Thyroid gland (tissue), 4 donors: ENCODE measurements at places on chromosomes 6 and 20.

GRCh38 chr6:16973051-16973450 lies 128.8 kb upstream of the STMND1 start:
- no peaks in the 10 kb centered on the region for H3K27me3 ChIP-seq
- no peaks in the 10 kb centered on the region for H3K4me1 ChIP-seq
- H3K36me3 ChIP-seq: no peaks in the 10 kb centered on the region

- no peak overlapping the region for H3K27ac ChIP-seq
- no peak for DNase-seq
- H3K4me1 ChIP-seq: no peaks in the 10 kb centered on the region
- no peaks in the 10 kb centered on the region for H3K36me3 ChIP-seq
Observed at GRCh38 chr6:6277413-6277812, 43.0 kb downstream of the F13A1 start.

DNA sequence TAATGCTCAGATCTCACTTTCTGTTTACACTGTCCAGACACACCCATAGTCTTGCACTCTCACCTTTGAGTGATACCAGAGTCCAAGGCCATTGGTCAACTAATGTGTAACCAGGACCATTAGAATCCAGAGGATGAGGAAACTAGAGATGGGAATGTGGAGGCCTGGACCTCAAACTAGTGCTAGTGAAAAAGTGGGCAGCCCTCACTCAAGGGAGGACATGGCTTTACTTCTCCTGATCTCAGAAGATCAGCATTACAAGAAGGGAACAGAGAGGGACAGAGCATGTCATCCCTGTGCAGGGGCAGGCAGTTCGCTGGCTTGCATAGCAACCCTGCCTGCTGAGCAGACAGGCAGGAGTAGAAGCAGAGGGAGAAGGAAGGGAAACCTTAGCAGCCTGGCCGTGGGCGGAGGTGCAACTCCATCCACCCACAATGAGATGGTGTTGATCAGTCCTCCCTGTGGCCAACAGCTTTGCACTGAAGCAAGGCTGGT lies 22.6 kb upstream of the XRN2 start:
- H3K27ac ChIP-seq: no peak overlapping the region
- no peaks in the 10 kb centered on the region for H3K27me3 ChIP-seq
- DNase-seq: no peak
- H3K4me1 ChIP-seq: no peaks in the 10 kb centered on the region
- no peaks in the 10 kb centered on the region for H3K36me3 ChIP-seq
- no peak overlapping the region for H3K4me3 ChIP-seq

GRCh38 chr6:165317723-165318122 lies 8.3 kb upstream of the C6orf118 start:
- no peaks in the 10 kb centered on the region for H3K4me1 ChIP-seq
- no peaks in the 10 kb centered on the region for H3K36me3 ChIP-seq
- no peak overlapping the region for H3K4me3 ChIP-seq
- H3K27me3 ChIP-seq: no peaks in the 10 kb centered on the region

DNA sequence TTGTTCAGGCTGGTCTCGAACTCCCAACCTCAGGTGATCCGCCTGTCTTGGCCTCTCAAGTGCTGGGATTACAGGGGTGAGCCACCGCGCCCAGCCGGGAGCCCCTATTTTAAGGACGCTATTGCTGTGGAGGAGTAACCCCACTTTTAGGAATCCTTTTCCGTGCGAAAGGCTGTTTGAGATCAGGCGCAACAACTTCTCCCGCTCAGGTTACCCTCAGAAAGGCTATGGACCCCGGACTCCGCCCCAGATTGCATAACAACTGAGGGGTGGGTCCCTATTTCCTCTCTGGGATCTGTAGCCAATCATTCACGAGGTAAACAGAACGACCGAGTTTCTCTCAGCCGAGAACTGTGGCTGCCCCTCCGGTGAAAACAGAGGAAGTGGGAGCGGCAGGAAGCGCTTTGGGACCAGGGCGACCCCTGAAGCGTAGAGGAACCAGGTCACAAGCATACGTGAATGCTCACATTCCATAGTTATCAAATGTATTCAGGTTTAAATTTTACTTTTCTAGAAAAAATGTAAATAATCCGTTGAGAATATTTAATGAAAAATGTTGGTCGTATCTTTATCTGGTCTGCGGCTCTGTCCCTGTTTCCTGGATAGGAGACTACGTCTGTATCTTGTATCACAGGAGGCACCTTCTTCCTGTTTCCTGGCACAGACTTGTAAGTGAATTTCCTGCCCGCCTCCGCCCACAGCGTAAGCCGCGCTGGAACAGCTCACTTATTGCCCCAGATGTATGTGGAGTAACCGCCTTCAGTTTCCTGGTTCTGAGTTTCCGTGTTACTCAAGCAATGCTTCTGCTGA lies 26.8 kb downstream of the HLA-E start:
- no peaks in the 10 kb centered on the region for H3K36me3 ChIP-seq
- DNase-seq: peak; percentile 84
- peak overlapping the region; percentile 70 for H3K27ac ChIP-seq
- no peaks in the 10 kb centered on the region for H3K27me3 ChIP-seq
- H3K4me3 ChIP-seq: peak overlapping the region; percentile 7

DNA sequence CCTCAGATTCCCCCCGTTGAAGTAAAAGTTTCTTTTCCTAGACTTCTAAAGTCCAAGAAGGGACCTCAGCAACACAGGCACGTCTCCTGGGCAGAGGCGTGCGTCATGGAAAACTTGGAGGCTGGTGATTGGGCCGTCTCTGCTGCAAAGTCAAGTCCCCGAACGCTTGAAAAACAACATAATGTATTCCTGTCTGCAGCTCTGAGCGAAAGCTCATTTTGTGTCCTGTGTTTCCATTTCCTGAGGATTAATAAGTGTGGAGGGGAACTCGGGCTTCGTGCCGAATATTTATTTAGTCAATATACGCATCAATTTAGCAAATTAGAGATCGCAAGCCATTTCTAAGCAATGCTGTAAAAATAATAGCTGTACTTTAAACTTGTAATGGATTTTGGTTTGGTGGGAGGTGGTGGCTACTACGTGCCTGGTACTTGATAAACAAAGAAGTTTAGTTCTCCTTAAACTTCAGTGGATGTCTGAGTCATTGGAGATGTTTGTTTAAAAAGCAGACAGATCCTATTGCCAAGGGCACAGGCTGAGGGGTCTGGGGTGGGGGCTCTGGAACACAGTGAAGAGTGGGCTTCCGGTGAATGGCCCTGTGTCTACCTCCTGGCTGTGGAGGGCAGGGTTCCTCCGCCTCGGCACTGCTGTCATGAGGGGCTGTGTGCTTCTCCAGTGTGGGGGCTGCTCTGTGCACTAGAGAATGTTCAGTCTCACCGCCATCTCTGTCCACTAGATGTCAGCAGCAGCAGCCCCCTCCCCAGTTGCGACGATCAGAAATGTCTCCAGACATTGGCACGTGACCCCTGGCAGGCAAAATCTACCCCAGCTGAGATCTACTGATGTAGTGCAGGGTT lies 21.8 kb downstream of the PCK1 start:
- H3K4me1 ChIP-seq: peaks cover 11% of the 10 kb centered on the region
- H3K4me3 ChIP-seq: no peak overlapping the region
- no peaks in the 10 kb centered on the region for H3K27me3 ChIP-seq
- peak; percentile 71 for DNase-seq
- H3K36me3 ChIP-seq: no peaks in the 10 kb centered on the region

GRCh38 chr6:168113226-168113625 lies 34.2 kb upstream of the FRMD1 start:
- H3K4me3 ChIP-seq: no peak overlapping the region
- DNase-seq: no peak
- no peaks in the 10 kb centered on the region for H3K27me3 ChIP-seq
- H3K4me1 ChIP-seq: no peaks in the 10 kb centered on the region
- no peaks in the 10 kb centered on the region for H3K36me3 ChIP-seq
- no peak overlapping the region for H3K27ac ChIP-seq

DNA sequence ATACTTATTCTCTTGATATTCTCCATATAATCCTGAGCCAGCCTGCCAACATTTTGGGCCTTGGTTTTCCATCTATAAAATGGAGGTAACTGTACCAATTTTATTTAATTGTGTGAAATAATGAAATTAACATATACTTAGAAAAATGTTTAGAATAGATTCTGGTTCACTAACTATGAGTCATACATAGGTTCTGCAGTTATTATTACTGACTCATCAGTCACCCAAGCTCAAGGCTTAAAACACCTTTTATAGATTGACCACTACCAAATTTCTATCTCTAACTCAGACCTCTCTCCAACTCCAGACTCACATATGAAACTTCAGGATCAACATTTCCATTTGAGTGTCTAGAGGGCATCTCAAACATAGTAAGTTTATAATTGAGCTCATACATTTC lies 1277.2 kb upstream of the GJE1 start:
- no peak overlapping the region for H3K4me3 ChIP-seq
- H3K27ac ChIP-seq: no peak overlapping the region
- H3K27me3 ChIP-seq: no peaks in the 10 kb centered on the region
- no peaks in the 10 kb centered on the region for H3K36me3 ChIP-seq
